ENCODE measurements at places on chromosomes 1 and 21.

DNA sequence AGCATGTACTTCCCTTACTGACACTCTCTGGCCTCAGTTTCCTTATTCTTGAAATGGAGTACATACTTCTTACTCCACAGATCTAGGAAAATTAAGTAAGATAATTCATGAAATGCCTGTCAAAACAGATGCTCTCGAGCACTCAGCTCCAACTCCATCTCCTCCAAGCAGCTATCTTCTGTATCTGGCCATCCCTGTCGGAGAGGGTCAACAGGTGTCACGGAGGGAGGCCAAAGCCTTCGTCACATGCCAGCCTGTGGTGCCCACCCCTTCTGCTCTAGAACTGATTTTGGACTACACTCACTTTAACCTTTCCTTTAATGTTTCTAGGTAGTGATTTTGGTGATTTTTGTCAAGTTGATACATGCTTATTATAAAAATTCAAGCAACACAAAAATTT, 18.8 kb upstream of the PKP1 start:
- DNase-seq = no peak

GRCh38 chr21:15771311-15771710, 41.5 kb downstream of the USP25 start:
- no peak for DNase-seq

DNA sequence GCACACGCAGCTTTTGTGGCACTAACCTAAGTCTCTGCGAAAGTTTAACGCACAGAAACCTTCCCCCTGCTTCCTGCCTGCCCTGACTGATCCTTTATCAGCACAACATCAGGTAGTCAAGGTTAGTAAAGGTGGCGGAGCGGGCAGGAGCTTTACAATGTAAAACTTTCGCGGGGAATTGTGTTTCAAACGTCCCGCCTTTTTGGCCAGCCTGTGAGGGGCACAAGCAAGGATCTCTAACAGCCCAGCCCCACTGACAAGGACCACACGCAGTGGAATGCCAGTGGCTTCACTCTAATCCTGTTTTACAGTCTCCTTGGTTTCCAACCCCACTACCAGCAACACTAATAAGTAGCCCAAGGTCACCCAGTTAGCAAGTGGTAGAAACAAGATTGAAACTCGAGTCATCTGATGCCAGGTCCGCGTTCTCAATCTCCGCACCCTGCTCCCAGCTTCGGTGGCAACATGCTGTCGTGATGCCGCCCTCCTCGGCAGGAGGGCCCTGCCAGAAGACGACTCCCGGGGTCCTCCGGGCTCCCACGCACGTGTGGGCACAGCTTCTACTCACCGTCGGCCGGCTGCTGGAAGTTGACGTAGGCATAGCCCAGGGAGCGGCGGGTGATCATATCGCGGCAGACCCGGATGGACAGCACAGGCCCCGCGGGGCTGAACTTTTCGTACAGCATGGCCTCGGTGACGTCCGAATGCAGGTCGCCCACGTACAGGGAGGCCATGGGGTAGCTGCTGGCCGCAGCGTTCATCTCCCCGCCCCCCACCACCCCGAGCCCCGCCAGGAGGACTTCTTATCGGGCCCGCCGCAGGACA, 1.2 kb downstream of the PABPC4 start:
- peak; percentile 49 for DNase-seq

DNA sequence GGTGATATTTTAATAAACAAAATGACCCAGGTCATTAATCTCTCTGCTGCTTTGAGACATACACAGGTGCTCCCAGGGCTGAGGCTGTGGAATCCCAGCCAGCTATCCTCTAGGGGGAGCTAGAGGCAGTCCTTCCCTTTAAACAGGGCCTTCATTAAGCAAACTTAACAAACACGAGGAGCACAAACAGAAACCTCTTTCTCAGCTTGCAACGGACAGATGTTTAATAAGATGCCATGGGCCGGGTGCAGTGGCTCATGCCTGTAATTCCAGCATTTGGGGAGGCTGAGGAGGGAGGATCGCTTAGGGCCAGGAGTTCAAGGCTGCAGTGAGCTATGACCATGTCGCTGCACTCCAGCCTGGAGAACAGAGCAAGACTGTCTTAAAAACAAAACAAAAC, 106.7 kb downstream of the HIVEP3 start:
- DNase-seq = peak; percentile 45

DNA sequence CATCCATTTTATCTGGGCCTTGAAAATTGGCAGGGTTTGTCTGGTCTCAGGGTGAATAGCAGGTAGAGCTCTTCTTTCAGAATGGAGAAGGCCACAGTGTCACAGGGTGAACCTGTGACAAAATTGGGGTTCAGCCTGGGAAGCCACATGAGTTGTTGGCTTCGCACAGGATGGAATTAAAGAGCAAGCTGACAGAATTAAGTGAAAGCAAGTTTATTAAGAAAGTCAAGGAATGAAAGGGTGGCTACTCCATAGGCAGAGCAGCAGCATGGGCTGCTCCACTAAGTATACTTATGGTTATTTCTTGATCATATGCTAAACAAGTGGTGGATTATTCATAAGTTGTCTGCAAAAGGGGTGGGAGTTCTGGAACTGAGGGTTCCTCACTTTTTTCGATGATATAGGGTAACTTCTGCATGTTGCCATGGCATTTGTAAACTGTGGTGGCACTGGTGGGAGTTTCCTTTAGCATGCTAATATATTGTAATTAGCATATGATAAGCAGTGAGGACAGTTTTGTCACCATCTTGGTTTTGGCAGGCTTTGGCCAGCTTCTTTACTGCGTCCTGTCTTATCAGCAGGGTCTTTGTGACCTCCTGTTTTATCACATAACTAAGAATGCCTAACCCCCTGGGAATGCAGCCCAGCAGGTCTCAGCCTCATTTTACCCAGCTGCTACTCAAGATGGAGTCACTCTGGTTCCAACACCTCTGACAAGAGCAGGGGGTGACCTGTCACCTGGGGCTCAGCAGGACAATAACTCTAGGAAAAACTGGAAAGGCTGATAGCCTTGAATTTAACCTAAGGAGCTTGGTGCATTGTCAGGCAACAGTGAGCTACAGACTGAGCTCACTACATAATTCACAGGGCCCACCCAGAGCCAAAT, 5.1 kb downstream of the IFNAR2 start:
- no peak for DNase-seq
